Keratinocyte (primary cell): ENCODE measurements at places on chromosomes 3 and 15. TPM values are rescaled to one million over a fixed set of nuclear protein-coding genes. Genes with fewer than 3 reads are reported as not detected.

Gene FOXL2
- polyA plus RNA-seq = 0.25 to 0.57 TPM (median 0.26 TPM) in 3 replicates

DNA sequence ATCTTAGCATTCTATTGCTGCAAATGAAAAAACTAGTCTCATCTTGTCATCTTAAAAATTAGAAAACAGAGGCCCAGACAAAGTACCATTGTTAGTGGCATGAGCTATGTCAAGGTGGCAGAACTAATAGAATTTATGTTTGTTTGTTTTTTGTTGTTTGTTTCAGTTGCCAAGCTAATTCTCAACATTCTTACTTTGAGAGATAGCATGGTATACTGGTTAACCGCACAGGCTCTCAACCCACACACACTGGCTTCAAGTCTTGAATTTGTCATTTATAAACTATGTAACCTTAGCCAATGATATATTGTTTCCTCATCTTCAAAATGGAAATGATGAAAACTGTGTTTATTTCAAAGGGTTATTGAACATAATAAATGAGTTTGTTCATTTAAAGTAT lies 367.6 kb upstream of the PLSCR5 start:
- no peaks in the 10 kb centered on the region for H3K4me1 ChIP-seq
- no peaks in the 10 kb centered on the region for H3K36me3 ChIP-seq
- no peaks in the 10 kb centered on the region for H3K27me3 ChIP-seq
- DNase-seq = no peak

DNA sequence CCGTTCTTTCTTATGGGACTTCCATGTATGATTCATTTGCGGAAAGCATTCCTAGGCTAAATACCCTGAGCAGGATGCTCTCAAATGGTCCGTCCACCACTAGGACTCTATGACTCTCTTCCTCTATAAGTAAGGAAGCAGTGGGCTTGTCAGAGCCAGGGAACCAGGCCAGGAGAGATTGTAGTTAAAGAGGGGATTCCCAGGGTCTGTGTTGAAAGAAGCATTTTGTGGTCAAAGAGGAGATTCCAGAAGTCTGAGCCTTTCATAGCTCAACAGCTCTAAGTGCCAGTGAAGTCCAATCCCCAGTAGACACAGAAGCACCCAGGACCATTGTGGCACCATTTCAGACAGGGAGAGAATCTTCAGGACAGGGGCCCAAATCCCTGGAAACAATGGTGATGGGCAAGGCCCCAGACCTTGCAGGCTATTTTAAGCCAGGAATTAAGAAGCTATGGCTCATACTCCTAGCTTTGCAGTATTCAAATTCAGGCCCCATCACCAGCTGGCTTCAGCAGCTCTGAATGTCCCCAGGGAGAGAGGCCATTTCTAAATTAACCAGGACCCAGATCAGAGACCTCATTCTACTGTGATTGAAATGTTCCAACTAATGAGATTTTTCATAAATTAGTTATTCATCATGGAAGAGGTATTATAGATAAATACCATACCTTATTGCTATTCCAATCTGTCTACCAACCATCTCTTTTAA lies 81.7 kb downstream of the CD47 start:
- H3K27me3 ChIP-seq = no peaks in the 10 kb centered on the region
- no peak overlapping the region for H3K4me3 ChIP-seq
- no peak for DNase-seq
- peaks cover 13% of the 10 kb centered on the region for H3K4me1 ChIP-seq

DNA sequence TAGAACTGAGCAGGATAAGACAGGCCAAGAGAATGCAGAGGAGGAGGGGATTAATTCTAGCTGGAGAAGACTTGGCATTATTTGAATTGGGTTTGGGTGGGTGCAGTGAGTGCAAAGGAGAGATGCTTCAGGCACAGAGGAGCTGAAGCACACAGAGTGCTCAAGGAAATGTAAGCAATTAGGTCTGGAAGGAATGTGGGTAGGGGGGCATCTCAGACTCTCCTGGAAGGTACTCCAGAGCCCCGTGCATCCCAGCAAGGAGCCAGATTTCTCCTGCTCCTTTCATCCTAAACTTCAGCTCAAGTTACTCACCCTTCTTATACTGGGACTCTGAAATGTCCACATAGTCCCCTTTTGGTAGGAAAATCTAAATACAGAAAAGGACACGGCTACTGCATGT lies 143.6 kb upstream of the PFN2 start:
- no peak overlapping the region for H3K27ac ChIP-seq
- no peaks in the 10 kb centered on the region for H3K36me3 ChIP-seq
- no peak overlapping the region for H3K4me3 ChIP-seq
- no peaks in the 10 kb centered on the region for H3K4me1 ChIP-seq
- no peak for DNase-seq
- peaks cover 5% of the 10 kb centered on the region for H3K27me3 ChIP-seq

DNA sequence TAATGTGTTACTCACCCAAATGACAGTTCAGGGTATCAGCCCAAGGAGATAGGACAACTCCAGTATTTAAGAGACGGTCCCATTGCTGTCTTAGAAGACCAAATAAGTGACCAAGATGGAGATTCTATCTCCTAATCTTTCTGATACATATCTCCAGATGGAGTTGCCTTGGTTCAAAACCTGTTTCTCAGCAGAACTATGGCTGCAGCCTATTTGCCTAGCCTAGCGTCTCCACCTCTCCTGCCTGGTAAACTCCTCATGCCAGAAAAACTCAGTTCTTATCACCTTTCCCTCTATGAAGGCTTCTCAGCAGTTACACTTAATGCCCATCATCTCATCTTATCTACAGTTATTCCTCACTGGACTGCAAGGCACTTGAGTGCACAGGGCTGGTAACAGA lies 1.2 kb upstream of the CSPG5 start:
- DNase-seq = no peak
- H3K4me3 ChIP-seq = no peak overlapping the region
- H3K36me3 ChIP-seq = no peaks in the 10 kb centered on the region
- no peak overlapping the region for H3K27ac ChIP-seq
- H3K27me3 ChIP-seq = peaks cover 25% of the 10 kb centered on the region
- peaks cover 3% of the 10 kb centered on the region for H3K4me1 ChIP-seq

DNA sequence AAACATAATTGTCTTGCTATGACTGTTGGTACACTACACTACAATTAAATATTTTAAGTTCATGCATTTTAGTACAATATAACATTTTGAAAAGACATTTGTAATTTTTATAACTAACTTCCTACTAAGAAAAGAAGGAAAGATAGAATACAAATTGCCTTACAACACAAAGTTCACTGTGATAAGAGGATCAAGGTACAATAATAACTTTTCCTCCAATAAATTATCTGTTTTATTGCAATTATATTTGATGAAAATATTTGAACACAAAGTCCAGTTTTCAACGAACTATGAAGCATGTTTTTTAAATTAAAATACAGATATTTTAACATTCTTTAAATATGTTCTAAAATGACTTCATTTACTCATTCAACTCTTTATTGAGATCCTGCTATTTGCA lies 33.1 kb upstream of the SI start:
- DNase-seq = no peak
- no peaks in the 10 kb centered on the region for H3K4me1 ChIP-seq
- H3K36me3 ChIP-seq = no peaks in the 10 kb centered on the region
- no peak overlapping the region for H3K27ac ChIP-seq
- H3K4me3 ChIP-seq = no peak overlapping the region
- H3K27me3 ChIP-seq = no peaks in the 10 kb centered on the region

DNA sequence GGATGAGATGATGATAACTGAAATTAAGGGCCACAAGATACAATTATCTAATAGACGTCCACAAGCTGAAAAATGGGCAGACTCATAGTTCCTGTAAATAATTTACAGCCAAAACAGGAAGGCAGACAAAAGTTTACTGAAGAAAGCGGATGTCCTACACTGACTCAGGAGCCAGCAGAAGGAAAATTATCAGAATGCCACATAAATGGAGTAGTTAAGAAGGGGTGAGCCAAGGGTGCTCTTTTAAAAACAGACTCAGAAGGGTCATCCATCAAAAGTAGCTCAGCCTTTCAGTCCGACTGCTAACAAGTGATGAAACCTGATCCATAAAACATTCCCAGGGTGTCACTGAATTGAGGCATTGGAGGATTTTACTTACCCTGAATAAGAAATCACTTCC lies 39.8 kb downstream of the TUSC7 start:
- no peaks in the 10 kb centered on the region for H3K4me1 ChIP-seq
- no peaks in the 10 kb centered on the region for H3K36me3 ChIP-seq
- DNase-seq = no peak
- no peak overlapping the region for H3K4me3 ChIP-seq
